Caki2 (cell line): ENCODE measurements at places on chromosomes 1 and 21.

- DNase-seq = no peak
Observed at GRCh38 chr1:228392111-228392936, 14.3 kb downstream of the TRIM11 start.

DNA sequence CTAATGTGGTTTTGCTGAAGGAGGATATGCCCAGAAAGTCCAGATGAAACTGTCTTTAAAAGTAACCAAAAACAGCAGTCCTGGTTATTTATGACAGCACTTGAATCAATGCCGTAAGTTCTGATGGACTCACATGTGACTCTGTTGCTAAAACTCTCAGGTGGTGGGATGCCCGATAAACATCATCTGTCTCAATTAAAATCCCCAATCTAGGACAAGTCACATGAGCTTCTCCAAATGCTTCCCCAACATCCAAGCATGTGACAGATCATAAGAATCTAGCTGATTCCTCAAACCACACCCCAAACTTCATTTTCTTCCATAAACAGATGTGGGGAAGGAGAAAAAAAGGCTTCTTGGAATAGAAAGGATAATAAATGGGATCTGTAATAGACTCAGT lies 786 bp upstream of the CTSK start:
- DNase-seq = no peak

DNA sequence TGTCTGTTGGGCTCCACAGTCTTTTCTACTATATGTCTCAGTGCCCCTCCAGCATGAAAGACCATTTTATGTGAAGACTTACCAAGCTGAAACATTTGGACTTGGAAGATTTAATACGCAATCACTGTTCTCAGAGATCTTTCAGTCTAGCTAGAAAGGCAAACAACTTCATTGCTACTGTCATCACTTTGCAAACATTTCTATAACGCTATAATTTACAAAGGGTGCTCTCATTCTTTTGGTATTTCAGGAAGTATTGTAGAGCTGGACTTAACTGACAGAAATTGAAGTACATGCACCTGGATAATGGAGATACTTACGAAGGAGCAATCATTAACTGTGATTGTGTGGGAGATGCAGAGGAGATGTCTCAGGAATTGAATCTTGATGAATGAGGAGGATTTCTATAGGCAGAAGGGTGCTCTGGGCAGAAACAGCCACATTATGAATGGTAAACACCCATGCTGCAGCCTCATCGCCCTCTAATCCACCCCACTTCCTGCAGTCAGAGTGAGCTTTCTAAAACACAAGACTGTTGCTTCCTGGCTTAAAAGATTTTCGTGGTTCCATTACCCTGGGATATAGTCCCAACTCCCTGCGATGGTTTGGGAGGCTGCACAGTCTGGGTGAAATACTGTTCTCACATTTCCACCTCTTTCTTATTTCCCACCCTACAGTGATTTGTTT lies 75.1 kb upstream of the GNG12 start:
- DNase-seq = no peak

GRCh38 chr21:30234643-30235042 lies 18.7 kb upstream of the CLDN8 start:
- no peak for DNase-seq

- DNase-seq = no peak
Observed at GRCh38 chr1:228279011-228279721, 71.3 kb downstream of the OBSCN start.

DNA sequence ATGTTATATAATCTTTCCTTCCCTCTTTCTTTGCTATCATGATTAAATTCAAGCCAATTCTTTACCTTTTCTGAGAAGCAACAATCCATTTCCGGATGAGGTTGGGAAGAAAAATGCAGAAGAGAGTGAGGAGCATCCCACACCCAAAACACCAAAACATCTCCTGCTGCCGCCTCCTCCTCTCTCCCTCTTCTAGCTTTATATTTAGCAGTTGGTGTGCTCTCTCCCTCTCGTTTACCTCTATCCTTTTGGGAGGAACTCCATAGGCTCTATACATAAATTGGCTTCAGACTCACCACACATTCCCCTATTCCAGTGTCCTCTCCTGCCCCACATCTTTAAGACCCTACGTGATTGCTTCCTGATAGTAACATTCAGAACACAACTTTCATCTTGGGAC lies 332.2 kb upstream of the PLXNA2 start:
- DNase-seq = no peak

DNA sequence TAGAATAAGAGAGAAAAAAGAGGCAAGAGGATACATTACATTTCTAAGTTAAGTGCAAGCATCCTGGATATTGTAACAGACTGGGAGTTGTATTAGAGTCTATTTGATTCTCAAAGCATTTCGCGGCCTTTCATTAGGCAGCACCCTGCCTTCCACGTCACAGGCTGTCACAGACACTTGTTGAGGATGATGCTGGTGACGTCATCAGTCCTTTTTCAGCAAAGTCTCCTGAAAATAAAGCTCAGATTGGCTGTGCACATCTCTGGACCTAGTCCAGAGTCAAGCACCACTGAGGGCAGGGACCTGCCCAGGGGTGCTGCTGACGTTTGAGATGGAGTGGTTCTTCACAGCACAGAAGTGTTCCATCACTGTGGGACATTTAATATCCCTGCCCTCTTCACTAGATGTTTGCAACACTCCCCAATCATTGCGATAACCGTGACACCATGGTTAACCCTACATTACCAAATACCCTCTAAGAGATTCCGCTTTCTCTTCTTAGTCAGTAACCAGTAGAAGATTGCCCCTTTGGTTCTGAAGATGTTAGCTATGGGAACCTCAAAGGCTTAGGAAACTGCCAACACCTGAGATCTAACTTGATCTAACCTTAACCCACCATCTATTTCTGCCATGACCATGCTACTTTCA lies 72.7 kb upstream of the F3 start:
- DNase-seq = no peak

- DNase-seq = peak; percentile 9
Observed at GRCh38 chr1:25695771-25696311, 79.2 kb downstream of the MAN1C1 start.

GRCh38 chr1:155973723-155974122 lies 4.6 kb downstream of the ARHGEF2 start:
- no peak for DNase-seq

DNA sequence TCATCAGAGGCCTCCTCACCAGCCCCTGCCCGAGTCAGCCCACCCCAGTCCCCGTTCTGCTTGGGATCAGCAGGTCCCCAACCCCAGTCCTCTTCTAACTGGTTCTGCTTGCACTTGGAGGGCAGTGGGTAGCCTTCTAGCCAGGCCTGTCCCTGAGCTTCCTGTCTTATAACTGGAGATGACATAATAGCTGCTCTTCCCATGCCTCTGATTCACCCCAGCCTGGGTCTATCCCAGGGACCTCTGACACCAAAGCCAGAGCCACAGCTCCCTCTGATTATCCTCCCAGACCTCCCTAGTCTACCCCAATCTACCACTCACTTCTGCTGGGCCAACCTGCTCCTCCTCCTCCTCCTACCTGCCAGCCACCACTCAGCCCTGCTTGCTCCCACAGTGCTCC lies 31.4 kb downstream of the IQGAP3 start:
- no peak for DNase-seq

DNA sequence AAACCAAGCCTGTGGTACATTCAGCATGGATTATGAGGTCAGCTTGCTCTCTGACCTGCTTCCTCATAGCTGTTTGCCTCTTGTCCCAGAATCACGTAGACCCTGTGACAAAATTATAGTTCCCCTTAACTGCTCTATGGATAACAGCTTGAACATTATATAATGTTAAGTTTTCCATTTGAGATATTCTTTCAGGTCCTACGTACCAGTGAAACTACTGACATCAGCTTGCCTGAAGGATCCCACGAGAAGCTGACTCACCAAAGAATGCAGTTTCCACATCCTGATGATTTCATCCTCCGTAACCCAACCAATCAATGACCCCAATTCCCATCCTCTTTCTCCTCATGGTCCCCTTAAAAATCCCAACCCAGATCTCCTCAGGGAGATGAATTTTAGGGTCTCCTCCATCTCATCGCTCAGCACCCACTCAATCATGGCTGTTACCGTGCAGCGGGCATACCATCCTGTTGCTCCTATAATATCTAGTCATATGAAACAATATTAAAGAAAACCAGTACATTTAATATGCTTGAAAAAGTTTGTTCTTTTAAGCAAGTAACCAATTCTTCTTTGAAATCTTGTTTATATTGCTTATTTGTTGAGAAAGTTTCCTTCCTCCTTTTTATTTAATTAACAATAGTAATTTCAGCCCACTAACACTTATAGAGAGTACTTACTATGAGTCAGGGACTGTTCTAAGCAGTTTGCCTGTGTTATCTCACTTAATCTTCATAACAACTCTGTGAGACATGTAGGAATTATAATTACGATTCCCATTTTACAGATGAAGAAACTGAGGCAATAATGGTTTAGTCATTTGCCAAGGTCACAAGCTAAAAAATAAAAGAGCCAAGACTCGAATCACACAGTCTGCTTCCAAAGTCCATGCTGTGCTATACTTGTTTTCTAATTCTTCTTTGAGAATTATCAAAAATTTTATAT lies 27.4 kb downstream of the CHML start:
- DNase-seq = peak; percentile 80

GRCh38 chr1:17403081-17403480 lies 31.1 kb downstream of the PADI6 start:
- DNase-seq = no peak

DNA sequence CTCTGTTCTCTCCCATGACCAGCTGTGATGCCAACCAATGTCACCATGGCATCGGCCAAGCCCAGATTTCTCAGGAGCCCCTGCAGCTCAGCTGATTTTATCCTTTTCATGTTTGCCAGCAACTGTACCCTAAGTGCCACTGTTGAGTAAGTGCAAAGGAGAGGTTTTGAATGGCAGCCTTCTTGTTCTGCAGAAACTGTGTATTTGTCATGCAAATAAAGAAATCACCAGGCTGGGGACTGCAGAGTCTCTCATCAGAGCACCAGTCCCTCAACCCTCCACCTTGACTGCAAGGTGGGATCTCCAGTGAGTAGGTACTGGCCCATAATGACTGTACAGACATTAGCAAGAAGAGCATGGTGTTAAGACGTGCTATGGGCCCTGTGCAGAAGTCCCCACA lies 26.6 kb downstream of the C8B start:
- no peak for DNase-seq

DNA sequence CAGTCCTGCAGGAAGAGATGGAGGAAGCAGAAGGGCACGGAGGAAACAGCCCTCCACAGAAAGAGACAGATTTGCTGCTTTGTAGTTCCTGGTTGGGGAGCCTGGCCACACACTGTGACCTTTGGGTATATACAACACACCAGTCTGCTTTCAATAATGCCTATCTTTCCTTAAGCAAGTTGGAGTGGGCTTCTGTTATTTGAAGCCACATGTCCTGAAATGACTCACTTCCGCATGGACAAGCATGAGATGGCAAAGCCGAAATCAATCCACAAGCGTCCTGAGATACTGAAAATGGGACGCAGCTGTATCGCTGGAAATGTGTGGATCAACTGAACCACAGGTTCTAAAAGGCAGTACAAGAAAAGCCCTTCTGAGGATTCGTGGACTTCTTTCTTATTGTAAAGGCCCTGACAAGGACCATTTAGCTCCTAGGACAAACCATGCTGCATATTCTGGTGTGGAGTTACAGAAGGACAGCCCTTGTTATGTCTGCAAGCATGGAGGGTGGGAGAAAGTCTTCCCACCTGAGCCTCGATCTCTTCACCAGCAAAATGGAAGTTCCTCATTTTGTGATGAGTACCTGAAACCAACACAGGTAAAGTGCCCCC lies 22.7 kb upstream of the FHAD1 start:
- no peak for DNase-seq

DNA sequence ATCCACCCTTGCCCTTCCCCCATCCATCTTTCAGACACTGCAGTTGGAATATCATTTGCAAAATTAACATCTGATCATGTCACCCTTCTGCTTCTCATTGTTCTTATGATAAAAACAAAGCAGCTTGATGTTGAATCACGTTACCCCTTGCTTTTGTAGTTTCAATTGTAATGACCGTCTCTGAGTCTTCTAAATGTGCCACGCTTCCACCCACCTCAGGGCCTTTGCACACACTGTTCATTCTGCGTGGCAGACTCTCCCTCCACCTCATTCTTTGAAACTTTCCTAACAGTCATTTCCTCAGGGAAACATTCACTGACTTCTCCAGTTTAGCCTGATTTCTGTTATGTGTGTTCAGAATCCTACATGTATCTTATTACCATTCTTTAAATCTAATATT lies 143.6 kb upstream of the LMO4 start:
- no peak for DNase-seq

GRCh38 chr21:21612466-21612865 lies 614.3 kb downstream of the NCAM2 start:
- DNase-seq = peak; percentile 8

DNA sequence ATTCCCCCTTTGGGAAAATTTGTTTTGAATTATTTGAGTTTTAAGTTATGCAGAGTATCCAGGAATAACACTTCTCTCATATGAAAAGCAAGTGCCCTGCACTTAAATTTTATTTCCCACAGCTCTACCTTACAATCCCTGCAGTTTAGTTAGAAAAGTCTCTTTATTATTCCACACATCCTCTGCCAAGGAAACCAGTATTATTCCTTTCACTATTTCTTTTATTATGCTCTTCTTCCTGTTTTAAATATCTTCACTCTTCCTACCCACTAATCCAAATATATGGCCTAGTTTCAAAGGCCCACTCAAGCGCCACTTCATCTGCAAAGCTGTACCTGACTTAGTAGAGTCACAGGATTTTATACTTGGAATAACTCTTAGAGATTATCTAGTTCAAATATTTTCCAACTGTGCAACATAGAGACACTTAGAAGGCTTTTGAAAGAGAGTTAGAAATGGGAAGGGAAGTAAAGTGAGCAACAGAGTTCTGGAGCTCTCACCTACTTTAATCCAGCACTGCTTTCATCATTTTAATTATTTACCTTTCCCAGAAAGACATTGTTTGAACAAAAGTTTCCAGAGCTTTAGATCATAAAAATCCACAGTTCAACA lies 97.2 kb upstream of the LYPLAL1 start:
- DNase-seq = no peak

GRCh38 chr1:186424539-186424938 lies 36.4 kb downstream of the PDC start:
- DNase-seq = no peak

DNA sequence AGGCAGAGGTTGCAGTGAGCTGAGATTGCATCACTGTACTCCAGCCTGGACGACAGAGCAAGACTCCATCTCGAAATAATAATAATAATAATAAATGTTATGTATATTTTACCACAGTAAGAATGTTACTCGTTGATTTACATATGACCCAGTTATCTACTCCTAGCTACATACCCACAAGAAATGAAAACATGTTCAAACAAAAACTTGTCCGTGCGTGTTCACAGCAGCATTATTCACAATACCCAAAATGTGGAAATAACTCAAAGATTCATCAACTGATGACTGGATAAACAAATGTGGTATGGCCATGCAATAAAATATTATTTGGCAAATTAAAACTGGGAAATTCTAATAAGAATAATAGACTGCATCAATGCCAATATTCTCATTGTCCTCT lies 31.7 kb upstream of the ENSA start:
- DNase-seq = no peak

- DNase-seq = peak; percentile 79
Observed at GRCh38 chr1:225474986-225475820, 47.4 kb upstream of the LBR start.
